ENCODE measurements at places on chromosomes 16 and 17. TPM values are rescaled to one million over a fixed set of nuclear protein-coding genes. Genes with fewer than 3 reads are reported as not detected.

GRCh38 chr17:19549746-19550623 lies 16.3 kb downstream of the SLC47A1 start:
- H3K27me3 ChIP-seq, result peaks cover 3% of the 10 kb centered on the region
- DNase-seq, result no peak
- H3K4me3 ChIP-seq, result no peak overlapping the region
- H3K36me3 ChIP-seq, result no peaks in the 10 kb centered on the region

GRCh38 chr17:17104494-17104893 lies 62.2 kb downstream of the MPRIP start:
- peak overlapping the region; percentile 24 for H3K27ac ChIP-seq
- no peak for DNase-seq
- H3K27me3 ChIP-seq, result no peaks in the 10 kb centered on the region

The KRT38 gene
- not detected for total RNA-seq

The NEUROD2 gene
- total RNA-seq, result not detected

The PIP4K2B gene
- 72.6 TPM for total RNA-seq

Measured in type B pancreatic cell (in vitro differentiated cells).